EL (cell line): ENCODE measurements at places on chromosomes 12 and 14.
A peak's percentile ranks its signal among the peaks of the same experiment; 100 is the strongest.

GRCh38 chr12:111758120-111758561 is 8.6 kb upstream of the ALDH2 start:
- DNase-seq, result no peak

DNA sequence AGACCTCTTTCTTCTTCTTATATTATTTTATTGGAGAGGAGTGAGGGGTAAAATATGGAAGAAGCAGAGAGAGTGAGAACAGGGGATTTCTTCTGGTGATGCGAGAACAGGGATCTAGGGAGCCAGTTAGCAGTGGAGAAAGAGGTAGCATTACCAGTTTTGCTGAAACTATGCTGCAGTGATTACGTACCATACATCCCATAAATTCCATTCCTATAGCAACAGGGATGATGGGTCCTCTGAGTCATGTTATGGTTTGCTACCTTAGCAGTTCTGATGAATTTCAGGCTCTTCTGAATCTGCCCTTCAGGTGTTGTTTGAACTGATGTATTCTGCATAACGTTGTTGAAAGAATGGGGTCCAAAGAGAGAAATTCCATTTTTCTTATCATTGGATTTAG is 625.4 kb upstream of the LRFN5 start:
- no peak for DNase-seq

- DNase-seq, result no peak
These were observed 442.8 kb downstream of the ATP23 start for GRCh38 chr12:58384196-58384595.

DNA sequence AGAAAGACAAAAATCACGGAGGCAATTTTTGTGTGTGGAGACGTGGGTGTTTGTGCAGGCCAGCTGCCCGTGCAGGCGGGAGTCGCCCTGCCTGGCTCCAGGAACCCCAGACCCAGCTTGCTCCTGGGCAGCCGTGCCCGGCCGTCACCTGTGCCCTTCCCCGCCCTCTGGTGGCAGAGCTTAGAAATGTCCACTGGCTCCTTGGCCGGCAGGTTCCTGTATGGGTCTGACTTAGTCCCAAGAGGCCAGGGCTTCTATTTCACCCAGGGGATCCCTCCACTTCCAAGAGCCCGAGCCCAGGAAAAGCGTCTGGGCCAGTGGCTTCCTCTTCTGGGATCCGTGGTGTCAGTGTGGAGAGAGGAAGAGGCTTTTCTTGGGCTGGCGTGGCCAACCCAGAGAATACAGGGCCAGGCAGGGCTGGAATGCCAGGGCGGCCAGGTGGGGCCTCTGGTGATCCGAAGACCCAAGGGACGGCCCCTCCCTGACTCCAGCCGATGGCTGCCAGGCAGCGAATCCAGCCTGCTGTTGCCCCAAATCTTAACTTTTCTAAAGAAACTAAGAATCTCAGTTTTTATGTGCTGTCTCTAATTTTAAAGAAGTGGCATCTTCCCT is 120.9 kb downstream of the TMEM132C start:
- DNase-seq, result no peak

DNA sequence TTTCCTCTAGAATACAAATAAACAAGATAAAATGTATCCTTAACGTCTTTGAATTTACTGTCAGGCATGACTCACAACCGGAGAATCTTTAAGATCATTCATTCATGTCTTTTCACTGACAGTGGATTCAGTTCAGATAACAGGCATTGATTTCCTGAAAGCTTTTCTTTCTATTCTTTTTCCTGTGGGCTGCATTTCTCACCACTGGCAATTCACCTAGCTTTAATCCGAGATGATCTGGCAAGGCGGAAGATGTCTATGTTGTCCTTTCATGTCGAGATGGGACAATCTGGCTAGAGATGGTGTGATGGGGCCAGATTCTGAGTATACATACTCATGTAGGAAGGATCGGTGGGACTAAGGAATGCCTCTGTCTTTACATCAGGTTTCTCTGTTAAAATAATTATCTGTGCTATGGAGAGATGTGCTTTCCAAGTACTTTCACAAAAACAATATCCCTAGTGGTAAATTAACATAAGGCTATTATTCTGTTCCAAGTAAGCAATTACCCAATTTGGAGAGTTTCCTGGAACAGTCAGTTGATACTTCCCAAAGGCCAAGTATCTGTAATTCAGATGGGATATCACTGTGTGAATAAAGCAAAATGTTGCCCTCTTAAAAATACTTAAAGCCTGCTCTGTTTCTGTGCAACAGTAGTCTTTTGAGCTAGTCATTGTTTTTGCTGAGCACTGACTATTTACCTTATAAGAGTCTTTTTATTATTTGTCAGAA is 17.8 kb downstream of the ACSS3 start:
- DNase-seq, result peak; percentile 27

DNA sequence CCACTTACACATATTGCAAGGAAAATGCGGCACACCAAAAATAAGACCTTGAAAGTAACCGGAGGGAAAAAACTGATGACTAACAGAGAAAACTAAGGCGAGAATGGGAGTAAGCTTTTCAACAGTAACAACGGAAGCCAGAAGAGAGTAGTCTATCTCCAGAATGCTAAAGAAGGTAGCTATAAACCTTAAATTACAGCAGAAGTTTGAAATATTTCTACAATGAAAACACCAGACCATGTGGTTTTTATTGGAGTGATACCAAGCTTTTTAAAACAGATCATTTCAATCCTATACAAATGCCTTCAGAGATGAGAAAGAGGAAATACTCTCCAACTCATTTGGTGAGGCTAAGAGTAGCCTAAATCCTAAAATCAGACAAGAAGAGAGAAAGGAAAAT is 209.5 kb downstream of the ANO6 start:
- peak; percentile 86 for DNase-seq

GRCh38 chr12:57368349-57369095 is 62.3 kb downstream of the R3HDM2 start:
- peak; percentile 8 for DNase-seq

DNA sequence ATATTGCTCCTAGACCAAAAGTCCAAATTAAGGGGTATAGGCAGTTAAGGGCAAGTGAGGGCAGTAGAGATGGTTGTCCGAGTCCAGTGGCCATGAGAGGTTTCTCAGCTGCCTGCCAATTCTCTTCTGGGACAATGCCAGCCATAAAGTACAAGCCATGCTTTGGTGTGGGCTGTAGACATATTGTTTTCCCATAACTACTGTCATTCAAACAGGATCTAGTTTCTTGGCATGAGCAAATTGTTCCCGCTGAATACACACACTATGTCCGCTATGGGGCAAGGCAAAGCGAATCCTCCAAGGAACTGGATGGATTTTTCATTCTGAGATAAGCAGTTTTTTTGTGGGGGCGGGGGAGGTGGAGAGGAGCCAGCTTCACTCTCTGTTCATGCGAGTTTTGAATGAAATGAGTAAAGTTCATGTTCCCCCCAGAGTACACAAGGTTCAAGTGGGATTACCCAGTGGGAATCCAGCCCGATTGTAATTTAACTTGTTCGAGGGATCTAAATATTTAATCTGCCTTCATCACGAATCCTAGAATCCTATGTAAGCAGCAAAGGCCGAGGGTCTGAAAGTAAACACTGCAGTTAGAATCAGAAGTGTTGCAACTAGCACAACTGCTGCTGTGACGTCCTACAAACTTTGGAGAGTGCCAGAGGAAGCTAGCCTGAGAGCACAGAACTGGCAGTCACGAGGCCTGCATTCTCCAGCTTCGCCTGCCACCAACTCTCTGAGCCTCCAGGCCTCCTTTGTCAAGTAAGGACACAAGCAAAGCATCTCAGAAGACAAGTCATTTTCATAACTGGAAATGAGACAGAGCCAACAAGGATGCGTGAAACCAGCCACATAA is 137.0 kb downstream of the CRADD start:
- no peak for DNase-seq

DNA sequence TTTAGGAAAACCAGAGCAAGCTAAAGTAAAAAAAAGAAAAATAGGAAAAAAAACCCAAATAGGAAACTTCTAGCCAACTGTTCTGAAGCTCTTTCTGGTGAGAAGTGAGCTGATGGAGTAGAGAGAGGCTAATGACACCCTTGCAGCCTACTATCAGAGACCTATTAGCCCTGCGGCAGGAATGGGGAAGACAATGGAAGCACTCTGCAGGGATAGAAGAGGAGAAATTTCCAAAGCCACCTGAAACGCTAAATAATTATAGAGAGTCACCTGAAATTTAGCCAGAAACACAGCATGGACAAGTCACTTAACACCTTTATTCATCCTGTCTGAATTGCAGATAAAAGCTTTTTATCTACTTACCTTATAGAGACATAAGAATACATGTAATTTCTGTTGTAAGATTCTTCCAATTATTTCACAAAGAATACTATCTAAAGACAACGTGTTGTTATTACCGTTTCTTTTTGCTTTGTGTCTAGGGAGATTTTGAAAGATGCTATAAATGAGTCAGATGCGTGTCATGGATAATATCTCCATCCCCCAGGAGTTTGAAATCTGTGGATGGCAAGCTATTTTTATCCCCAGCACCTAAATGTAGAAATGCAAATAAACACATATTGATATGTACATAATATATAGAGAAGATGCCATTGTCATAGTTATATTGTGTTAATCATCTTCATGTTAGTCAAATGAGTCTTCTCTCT is 138.6 kb downstream of the TPH2 start:
- no peak for DNase-seq
